Occipital lobe (tissue), 3 donors: ENCODE measurements at places on chromosomes 5 and 9. TPM values are rescaled to one million over a fixed set of nuclear protein-coding genes. Genes with fewer than 3 reads are reported as not detected.

The CAMK4 gene
- 130 TPM for total RNA-seq

The SLC6A18 gene
- not detected for total RNA-seq

The TRIP13 gene
- 7.5 TPM for total RNA-seq

The IRX2 gene
- not detected for total RNA-seq

The PHYHD1 gene
- total RNA-seq, result 1.1 TPM

The GCNT1 gene
- total RNA-seq, result 4.4 TPM

The FAM240B gene
- total RNA-seq, result not detected

The ADGRV1 gene
- total RNA-seq, result 474 TPM

The GHR gene
- total RNA-seq, result 1.2 TPM

The CCL21 gene
- total RNA-seq, result not detected

The IL12B gene
- total RNA-seq, result not detected

The SLC45A2 gene
- 0.16 TPM for total RNA-seq

The C5orf58 gene
- not detected for total RNA-seq

The C5orf24 gene
- 105 TPM for total RNA-seq

The SLC6A3 gene
- total RNA-seq, result not detected

The FCN2 gene
- not detected for total RNA-seq

The TAF11L5 gene
- total RNA-seq, result not detected

The SPATA31D1 gene
- total RNA-seq, result not detected

The PCDHB3 gene
- 10.3 TPM for total RNA-seq

The HK3 gene
- total RNA-seq, result 0.31 TPM

The IL33 gene
- 20.7 TPM for total RNA-seq

The ANXA2R gene
- total RNA-seq, result 0.31 TPM

The C7 gene
- 8.1 TPM for total RNA-seq

The SAXO1 gene
- total RNA-seq, result not detected

The IL17B gene
- not detected for total RNA-seq

The NUTM2G gene
- total RNA-seq, result not detected

The GFPT2 gene
- total RNA-seq, result 11.4 TPM

The TNPO1 gene
- total RNA-seq, result 299 TPM

The NR5A1 gene
- under 0.01 TPM for total RNA-seq

The SPOCK1 gene
- 36.7 TPM for total RNA-seq

The SLC6A19 gene
- total RNA-seq, result not detected

The PCDHGA9 gene
- total RNA-seq, result 11.9 TPM

The MTX3 gene
- 21.8 TPM for total RNA-seq

The COL27A1 gene
- total RNA-seq, result 1.4 TPM

The ERCC6L2 gene
- 139 TPM for total RNA-seq

The PCDHA1 gene
- 6.6 TPM for total RNA-seq

The NME5 gene
- total RNA-seq, result 9.4 TPM

The ACSL6 gene
- 32.9 TPM for total RNA-seq

The PTPN3 gene
- total RNA-seq, result 5.3 TPM

The RNF180 gene
- total RNA-seq, result 102 TPM

The EFNA5 gene
- total RNA-seq, result 14.5 TPM

The SEMA6A gene
- total RNA-seq, result 24.2 TPM

The CTSV gene
- total RNA-seq, result 0.94 TPM
